ENCODE measurements at places on chromosomes 11 and 22. TPM values are rescaled to one million over a fixed set of nuclear protein-coding genes. Genes with fewer than 3 reads are reported as not detected.

CASP5 gene
- total RNA-seq, result 0.48 TPM

GRCh38 chr22:17446698-17447097 is 77.4 kb downstream of the CECR2 start:
- no peak overlapping the region for H3K27ac ChIP-seq
- no peak overlapping the region for H3K4me3 ChIP-seq
- H3K4me1 ChIP-seq, result no peaks in the 10 kb centered on the region

GRCh38 chr22:21992593-21993237 is 10.1 kb upstream of the TOP3B start:
- no peaks in the 10 kb centered on the region for H3K4me1 ChIP-seq
- no peaks in the 10 kb centered on the region for H3K36me3 ChIP-seq
- no peaks in the 10 kb centered on the region for H3K27me3 ChIP-seq
- no peak overlapping the region for H3K4me3 ChIP-seq
- no peak overlapping the region for H3K27ac ChIP-seq

DNA sequence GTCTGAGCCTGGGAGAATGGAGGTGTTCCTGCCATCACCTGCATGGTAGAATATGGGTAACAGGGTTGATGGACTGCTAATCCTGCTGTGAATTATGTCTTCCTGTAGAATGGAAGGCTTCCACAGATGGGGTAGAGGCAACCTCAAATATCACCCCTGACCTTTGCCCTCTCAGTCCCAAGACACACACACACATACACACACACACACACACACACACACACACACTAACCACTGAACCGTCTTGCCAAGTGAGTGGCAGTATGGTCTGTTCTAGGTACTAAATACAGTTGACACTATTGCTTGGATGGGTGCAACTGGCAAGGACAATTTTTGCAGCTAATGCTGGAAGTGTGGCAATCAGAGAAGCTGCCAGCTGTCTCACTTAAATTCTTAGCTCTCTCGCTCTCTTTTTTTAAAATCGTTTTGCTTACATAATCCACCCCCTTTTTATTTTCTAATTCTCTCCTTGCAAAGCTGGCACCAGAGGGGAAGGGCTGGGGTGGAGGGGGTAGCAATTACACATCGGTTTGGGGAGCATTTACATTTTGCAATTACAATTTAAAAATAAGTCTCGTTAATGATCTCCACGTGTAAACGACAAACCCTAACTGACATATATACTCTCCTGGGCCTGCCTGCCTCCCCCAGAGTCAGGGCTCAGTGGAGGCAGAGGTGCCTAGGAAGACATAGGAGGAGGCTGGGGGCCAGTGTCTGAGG is 162.6 kb downstream of the FEZ1 start:
- no peaks in the 10 kb centered on the region for H3K4me1 ChIP-seq
- H3K27ac ChIP-seq, result no peak overlapping the region
- H3K4me3 ChIP-seq, result no peak overlapping the region
- no peaks in the 10 kb centered on the region for H3K36me3 ChIP-seq
- no peaks in the 10 kb centered on the region for H3K27me3 ChIP-seq
- no peak for DNase-seq

- H3K27me3 ChIP-seq, result no peaks in the 10 kb centered on the region
- DNase-seq, result no peak
- H3K4me1 ChIP-seq, result peaks cover 20% of the 10 kb centered on the region
- no peak within 1 kb of the TSS for H3K27ac ChIP-seq
- H3K4me3 ChIP-seq, result peak within 1 kb of the TSS; percentile 26
Observed at GRCh38 chr11:2444821-2445745, at the start of gene KCNQ1. KCNQ1 (plus strand) TSS chr11:2445008; CDS start chr11:2445099, 91 bp downstream.

DNA sequence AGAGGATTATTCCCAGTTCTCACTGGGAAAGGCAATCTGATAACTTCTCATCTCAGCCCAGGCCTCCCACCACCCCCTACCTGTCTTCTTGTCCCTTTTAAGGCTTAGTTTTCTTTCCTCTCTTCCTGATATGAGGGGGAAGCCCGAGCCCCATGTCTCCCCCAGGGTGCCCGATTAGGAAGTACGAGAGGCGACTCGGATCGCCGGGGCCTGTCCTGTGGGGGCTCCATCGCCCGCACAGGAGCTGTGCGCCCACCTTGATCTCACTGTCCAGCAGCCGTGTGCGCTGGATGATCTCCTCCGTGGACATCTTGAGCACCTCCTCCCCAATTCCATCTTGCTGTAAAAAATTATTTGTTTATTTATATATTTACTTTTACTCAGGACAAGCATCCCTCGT is 628 bp downstream of the PSMC3 start:
- peak overlapping the region; percentile 98 for H3K27ac ChIP-seq
- H3K4me3 ChIP-seq, result peak overlapping the region; percentile 87
- H3K36me3 ChIP-seq, result peaks cover 45% of the 10 kb centered on the region
- no peak for DNase-seq
- no peaks in the 10 kb centered on the region for H3K27me3 ChIP-seq

DNA sequence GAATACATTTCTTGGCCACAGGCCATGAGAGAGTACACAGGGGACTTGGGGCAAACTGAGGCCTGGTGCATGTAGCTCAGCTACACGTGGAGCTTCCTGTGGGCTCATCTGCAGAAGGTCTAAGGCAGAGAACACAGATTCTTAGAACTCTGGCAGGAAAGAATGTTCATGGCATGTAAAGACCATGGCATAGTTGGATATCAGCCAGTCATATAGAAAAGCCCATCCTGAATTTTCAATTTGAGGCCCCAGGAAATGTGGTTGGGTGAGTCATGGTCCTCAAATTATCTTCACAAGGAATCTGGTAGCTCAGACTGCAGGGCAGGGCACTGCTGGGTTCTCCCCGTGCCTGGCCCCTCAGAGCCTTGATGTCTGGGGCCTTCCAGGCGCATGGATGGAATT is 13.7 kb upstream of the ST3GAL4 start:
- no peak overlapping the region for H3K4me3 ChIP-seq
- DNase-seq, result no peak
- no peaks in the 10 kb centered on the region for H3K27me3 ChIP-seq

TRPM5 gene
- total RNA-seq, result not detected

B3GAT1 gene
- total RNA-seq, result 0.94 TPM

GRCh38 chr11:10599388-10600175 is 31.1 kb upstream of the LYVE1 start:
- H3K4me3 ChIP-seq, result no peak overlapping the region
- DNase-seq, result no peak
- no peaks in the 10 kb centered on the region for H3K27me3 ChIP-seq
- H3K36me3 ChIP-seq, result peaks cover 6% of the 10 kb centered on the region
- peaks cover 22% of the 10 kb centered on the region for H3K4me1 ChIP-seq

- H3K4me1 ChIP-seq, result peaks cover 65% of the 10 kb centered on the region
- H3K27me3 ChIP-seq, result no peaks in the 10 kb centered on the region
- peak overlapping the region; percentile 84 for H3K27ac ChIP-seq
Observed at GRCh38 chr11:19672586-19673206, 39.9 kb upstream of the NAV2 start.

SLC22A8 gene
- total RNA-seq, result not detected

DNA sequence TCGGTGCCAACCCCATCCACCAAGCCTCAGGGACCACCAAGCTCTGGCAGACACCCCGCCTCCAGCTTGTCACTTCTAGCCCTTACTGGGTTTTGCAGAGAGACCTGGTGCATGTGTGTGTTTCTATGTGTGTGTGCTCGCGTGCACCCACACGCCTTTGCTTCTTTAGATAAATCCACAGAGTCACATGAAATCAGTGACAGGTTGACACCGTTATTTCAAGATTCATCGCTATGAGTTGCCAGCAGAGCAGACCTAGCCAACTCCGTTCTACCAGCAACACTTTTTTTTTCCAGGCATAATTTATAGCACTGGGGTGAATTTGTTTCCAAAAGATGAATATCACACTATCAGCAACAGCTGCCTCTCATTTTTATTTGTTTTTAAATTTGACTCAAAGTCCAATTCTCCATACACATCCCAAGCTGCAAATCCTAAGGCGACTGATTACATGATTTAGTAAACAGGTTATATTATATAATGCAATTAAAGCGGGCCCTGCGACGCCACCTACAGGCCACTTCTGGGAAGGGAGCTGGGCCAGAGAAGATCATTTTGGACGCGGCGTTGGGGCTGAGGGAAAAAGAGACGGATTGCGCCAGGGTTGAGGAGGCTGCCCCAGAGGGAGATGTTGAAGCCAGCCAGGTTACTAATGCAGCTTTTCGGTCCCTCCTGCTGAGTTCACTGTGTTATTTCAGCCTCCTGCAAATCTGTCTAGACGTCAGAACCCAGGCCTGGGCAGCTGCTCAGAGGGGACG is 150.5 kb downstream of the FEZ1 start:
- no peak overlapping the region for H3K4me3 ChIP-seq
- DNase-seq, result peak; percentile 1

DNA sequence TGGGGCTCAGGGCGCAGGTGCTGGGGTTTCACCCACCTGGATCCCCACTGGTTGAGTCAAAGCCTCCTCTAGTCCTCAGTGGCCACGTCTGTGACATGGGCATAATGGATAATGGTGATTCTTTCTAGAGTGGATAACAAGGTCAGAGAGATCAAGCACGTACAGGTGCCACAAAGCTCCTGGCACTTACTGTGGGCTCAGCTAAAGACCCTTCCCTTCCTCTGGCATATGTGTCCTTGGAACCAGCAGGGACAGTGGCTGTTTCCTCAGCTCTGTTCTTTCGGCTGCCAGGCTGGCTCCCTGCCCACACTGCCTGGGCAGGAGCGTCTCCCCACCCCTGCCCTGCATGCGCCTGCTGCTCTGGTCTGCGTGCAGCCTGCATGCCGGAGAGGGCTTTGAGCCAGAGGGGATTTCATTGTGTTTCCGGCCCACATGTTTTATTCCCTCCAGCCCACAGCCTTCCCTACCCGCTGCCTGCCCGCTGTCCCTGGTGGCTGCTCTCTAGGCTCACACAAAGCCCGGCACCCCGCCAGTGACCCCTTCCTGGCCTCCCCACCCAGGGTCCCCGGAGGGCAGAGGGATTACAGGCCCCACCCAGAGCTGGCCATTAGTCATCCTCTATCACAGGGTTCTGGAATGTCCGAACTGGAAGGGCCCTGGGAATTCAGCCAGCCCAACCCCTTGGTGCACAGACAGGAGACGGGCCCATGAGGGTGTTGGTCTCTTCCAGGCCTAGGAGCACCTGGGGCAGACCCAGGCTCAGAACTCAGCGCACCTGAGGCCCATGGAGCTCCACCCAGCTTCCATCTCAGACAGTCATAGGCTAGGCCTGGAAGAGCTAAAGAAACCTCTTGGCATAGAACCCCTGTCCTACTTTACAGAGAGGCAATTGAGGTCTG is 55.3 kb upstream of the GCAT start:
- H3K27ac ChIP-seq, result peak overlapping the region; percentile 92
- H3K4me1 ChIP-seq, result peaks cover 93% of the 10 kb centered on the region
- no peaks in the 10 kb centered on the region for H3K27me3 ChIP-seq
- DNase-seq, result peak; percentile 58
- H3K4me3 ChIP-seq, result peak overlapping the region; percentile 29
- peaks cover 24% of the 10 kb centered on the region for H3K36me3 ChIP-seq

- H3K36me3 ChIP-seq, result no peaks in the 10 kb centered on the region
- H3K27me3 ChIP-seq, result no peaks in the 10 kb centered on the region
- no peak for DNase-seq
- H3K4me3 ChIP-seq, result no peak overlapping the region
Observed at GRCh38 chr11:19680829-19681368, 31.7 kb upstream of the NAV2 start.

KCNQ1 gene
- 0.79 TPM for total RNA-seq

KRTAP5-7 gene
- not detected for total RNA-seq

DNA sequence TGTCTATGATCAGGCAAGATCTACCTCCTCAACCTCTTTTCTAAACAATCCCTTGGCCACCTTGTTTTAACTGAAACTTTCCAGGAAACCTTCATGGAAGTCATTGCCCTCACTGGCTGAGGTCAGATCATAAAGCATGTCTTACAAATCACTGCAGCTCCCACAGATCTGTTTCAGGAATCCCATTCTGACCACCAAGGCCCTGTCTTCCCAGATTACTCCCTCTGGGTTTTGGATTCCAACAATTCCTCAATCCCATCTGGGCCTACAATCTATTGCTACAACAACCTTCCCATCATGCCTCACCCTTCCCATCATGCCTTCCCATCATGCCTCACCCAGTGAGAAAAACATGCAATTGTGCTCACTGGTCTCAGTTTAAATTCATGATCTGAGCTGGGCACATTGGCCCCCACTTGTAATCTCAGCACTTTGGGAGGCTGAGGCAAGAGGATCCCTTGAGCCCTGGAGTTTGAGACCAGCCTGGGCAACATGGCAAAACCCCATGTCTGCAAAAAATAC is 15.9 kb downstream of the ADAMTS15 start:
- no peaks in the 10 kb centered on the region for H3K4me1 ChIP-seq
- no peak overlapping the region for H3K4me3 ChIP-seq
- H3K27ac ChIP-seq, result no peak overlapping the region
- no peaks in the 10 kb centered on the region for H3K27me3 ChIP-seq
- no peaks in the 10 kb centered on the region for H3K36me3 ChIP-seq

DNA sequence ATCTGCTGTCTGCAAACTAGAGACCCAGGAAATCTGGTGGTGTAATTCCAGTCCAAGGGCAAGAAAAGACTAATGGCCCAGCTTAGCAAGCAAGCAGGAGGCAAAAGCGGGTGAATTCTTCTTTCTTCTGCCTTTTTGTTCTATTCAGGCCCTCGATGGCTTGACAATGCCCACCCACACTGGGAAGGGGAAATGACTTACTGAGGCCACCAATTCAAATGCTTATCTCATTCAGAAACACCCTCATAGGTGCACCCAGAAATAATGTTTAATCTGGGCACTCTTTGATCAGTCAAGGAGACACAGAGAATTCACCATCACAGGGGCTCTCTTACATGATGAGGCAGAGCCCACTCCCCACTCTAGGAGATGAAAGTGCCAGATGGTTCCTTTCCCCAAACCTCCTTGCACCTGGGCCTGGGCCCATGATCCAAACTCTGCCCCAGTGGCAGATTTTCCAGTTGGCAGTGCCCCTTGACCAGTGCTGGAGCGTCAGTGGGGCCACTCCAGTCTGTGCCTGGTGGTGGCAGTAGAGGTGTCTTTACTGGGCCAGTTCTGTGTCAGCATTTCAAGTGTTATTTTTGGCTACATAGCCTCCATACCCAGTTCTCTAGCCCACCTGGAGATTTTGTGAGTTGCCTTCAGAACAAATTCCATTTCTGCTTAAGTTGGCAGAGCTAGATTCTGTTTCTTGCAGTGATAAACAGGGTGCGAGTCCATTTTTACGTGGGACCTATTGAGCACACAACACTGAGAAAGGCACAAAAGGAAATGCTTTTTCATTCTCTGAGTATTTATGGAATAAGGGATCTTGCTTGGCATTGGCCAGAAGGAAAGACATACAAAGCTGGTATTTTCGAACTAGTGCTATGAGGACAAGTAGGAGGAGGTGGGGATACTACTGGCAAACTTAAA is 7.5 kb downstream of the ELMOD1 start:
- no peaks in the 10 kb centered on the region for H3K36me3 ChIP-seq
- H3K4me3 ChIP-seq, result no peak overlapping the region
- no peak overlapping the region for H3K27ac ChIP-seq
- H3K27me3 ChIP-seq, result no peaks in the 10 kb centered on the region
- no peak for DNase-seq

GRCh38 chr22:50481440-50482106 is at the start of gene ADM2:
ADM2 (plus strand) TSS chr22:50481543; CDS start chr22:50481848, 305 bp downstream.
- H3K4me1 ChIP-seq, result peaks cover 7% of the 10 kb centered on the region
- H3K27me3 ChIP-seq, result peaks cover 80% of the 10 kb centered on the region
- peak within 1 kb of the TSS; percentile 39 for H3K4me3 ChIP-seq
- no peak for DNase-seq
- no peak within 1 kb of the TSS for H3K27ac ChIP-seq
